Cardiac atrium fibroblast (primary cell): ENCODE measurements at places on chromosomes 2 and 18. TPM values are rescaled to one million over a fixed set of nuclear protein-coding genes. Genes with fewer than 3 reads are reported as not detected.

EFHD1 gene
- 0.18 and 2.1 TPM in 2 replicates for total RNA-seq

ANO7 gene
- total RNA-seq, result 1.6 and 2.0 TPM in 2 replicates

CPO gene
- total RNA-seq, result not detected in 2 replicates

IL1RL2 gene
- total RNA-seq, result 1.4 and 1.8 TPM in 2 replicates

TOGARAM2 gene
- total RNA-seq, result not detected in 2 replicates

SKA1 gene
- 2.7 and 5.5 TPM in 2 replicates for total RNA-seq

KLHL30 gene
- not detected in 2 replicates for total RNA-seq

HAAO gene
- not detected in 2 replicates for total RNA-seq

SLC5A7 gene
- not detected in 2 replicates for total RNA-seq

IWS1 gene
- total RNA-seq, result 19.6 and 20.9 TPM in 2 replicates

MYCN gene
- 0.65 TPM in 1 of 2 replicates, not detected in the other for total RNA-seq

SOX11 gene
- not detected in 2 replicates for total RNA-seq

CIDEA gene
- not detected in 2 replicates for total RNA-seq

KLHL29 gene
- total RNA-seq, result 5.2 and 6.2 TPM in 2 replicates

TLK1 gene
- 7.0 and 12.3 TPM in 2 replicates for total RNA-seq

AMER3 gene
- total RNA-seq, result not detected in 2 replicates

GPR45 gene
- not detected in 2 replicates for total RNA-seq

EVX2 gene
- total RNA-seq, result not detected in 2 replicates

STK25 gene
- total RNA-seq, result 198 and 268 TPM in 2 replicates

APOB gene
- total RNA-seq, result under 0.01 TPM in 2 replicates

PREB gene
- 65.2 and 72.1 TPM in 2 replicates for total RNA-seq

MERTK gene
- 1.1 and 1.6 TPM in 2 replicates for total RNA-seq

SSB gene
- 147 and 168 TPM in 2 replicates for total RNA-seq

CXXC1 gene
- 45.7 and 52.5 TPM in 2 replicates for total RNA-seq

TUBA3E gene
- not detected in 2 replicates for total RNA-seq

SEPTIN10 gene
- total RNA-seq, result 72.3 and 81.1 TPM in 2 replicates

ITPRIPL1 gene
- total RNA-seq, result not detected in 2 replicates

ZNF521 gene
- 1.8 and 2.9 TPM in 2 replicates for total RNA-seq
